A549 treated with Mapracorat at 1 μM for 4 hours (cell line): ENCODE measurements at places on chromosomes 2 and 18. TPM values are rescaled to one million over a fixed set of nuclear protein-coding genes. Genes with fewer than 3 reads are reported as not detected.

AOX1 gene
- total RNA-seq, result 3.5 to 4.8 TPM (median 4.6 TPM) in 5 replicates

SERTAD2 gene
- total RNA-seq, result 9.0 to 12.3 TPM (median 10.9 TPM) in 5 replicates

ACADL gene
- 0.06 to 0.19 TPM (median 0.13 TPM) in 4 of 5 replicates, not detected in the other for total RNA-seq

TMEM178A gene
- 0.12 to 0.27 TPM (median 0.18 TPM) in 4 of 5 replicates, not detected in the other for total RNA-seq

SCN7A gene
- total RNA-seq, result not detected in 5 replicates

PLA2R1 gene
- total RNA-seq, result 1.6 to 2.8 TPM (median 2.2 TPM) in 5 replicates

SCN9A gene
- total RNA-seq, result 2.6 to 5.0 TPM (median 4.3 TPM) in 5 replicates

EMX1 gene
- total RNA-seq, result 0.07 to 0.54 TPM (median 0.10 TPM) in 4 of 5 replicates, not detected in the other

LYG2 gene
- total RNA-seq, result not detected in 5 replicates

ACMSD gene
- total RNA-seq, result not detected in 5 replicates

CD8A gene
- 0.30 to 0.60 TPM (median 0.40 TPM) in 5 replicates for total RNA-seq

TEX261 gene
- total RNA-seq, result 75.0 to 81.6 TPM (median 80.7 TPM) in 5 replicates

IL1RL1 gene
- 0.77 to 1.6 TPM (median 1.1 TPM) in 5 replicates for total RNA-seq

CWC22 gene
- 9.6 to 14.7 TPM (median 11.4 TPM) in 5 replicates for total RNA-seq

YES1 gene
- total RNA-seq, result 17.2 to 24.3 TPM (median 23.5 TPM) in 5 replicates

QPCT gene
- total RNA-seq, result 20.4 to 22.7 TPM (median 21.6 TPM) in 5 replicates

MDH1B gene
- total RNA-seq, result 1.4 to 2.0 TPM (median 1.7 TPM) in 5 replicates
